ENCODE measurements at places on chromosomes 3 and 15.
A peak's percentile ranks its signal among the peaks of the same experiment; 100 is the strongest.

- no peak for DNase-seq
Measured at GRCh38 chr3:130839813-130840212, 54.1 kb upstream of the ATP2C1 start.

GRCh38 chr15:69232765-69233164 is 65.9 kb upstream of the PAQR5 start:
- no peak for DNase-seq

DNA sequence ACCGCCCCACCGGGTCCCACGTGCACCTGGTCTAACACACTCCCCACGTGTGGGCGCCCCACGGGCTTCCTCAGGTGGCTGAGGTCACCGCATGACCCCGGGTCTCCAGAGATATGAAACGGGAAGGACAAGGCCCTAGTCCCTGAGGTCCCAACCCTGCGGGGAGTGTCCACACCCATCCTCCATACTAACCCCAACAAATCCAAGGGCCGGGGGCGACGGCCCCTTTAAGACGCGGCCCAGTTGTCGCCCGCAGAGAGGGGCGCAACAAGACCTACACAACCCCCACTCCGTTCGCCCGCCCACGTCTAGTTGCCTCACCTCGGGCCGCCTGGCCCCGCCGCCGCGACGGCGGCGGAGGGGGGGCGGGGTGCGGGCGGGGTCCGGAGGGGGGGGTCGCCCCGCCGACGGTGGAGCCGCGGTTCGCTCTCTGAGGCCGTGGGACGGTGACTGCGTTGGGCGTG is 396 bp downstream of the INO80 start:
- peak; percentile 79 for DNase-seq

DNA sequence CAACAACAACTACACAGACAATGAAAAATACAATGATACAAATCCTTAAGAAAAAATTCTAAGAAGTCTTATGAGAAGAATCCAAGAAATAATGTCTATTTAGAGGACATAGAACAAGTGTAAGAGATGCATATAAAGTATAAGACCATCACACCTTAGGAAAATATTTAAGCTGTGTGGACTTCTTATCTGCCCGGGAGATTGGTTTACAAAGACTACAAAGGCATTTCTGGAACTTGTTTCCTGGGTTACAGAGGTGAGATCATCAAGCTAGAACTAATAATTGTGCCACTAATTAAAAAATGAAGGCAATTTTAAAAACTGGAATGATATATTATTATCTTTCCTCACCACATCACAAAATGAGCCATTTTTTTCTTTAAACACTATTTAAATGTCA is 507.1 kb downstream of the GRM7 start:
- no peak for DNase-seq

GRCh38 chr3:167750272-167750971 is 14.9 kb downstream of the SERPINI1 start:
- no peak for DNase-seq

- DNase-seq: no peak
Measured at GRCh38 chr15:71885390-71885789, 75.0 kb downstream of the NR2E3 start.

DNA sequence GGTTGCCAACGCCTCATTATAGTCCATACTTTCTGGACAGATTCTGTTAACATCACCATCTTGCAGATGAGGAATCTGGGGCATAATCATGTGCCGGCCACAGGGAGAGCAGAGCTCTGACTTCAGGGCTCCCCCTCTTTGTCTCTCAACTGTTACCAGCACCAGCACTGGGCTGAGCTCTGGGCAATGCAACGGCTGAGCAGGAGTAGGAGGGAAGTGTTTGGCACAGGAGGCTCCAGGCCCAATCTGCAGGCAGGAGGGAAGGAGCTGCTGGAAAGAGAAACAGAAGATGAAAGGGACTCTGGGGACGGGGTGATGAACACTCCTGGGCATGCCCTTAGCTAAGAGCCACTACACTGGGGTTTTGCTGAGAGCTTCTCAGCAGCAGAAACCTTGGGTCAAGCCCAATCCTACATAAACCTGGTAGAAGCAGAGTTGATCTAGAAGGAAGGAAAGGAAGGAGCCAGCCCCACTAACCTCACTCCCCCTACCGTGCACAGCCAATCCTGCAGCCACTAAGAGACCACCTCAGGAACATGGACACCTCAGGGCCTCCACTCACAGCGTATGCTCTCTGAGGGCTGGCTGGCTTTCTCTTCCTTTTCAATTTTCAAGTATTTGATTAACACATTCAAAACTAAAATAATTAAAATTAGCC is 73.1 kb upstream of the SPATA12 start:
- no peak for DNase-seq

DNA sequence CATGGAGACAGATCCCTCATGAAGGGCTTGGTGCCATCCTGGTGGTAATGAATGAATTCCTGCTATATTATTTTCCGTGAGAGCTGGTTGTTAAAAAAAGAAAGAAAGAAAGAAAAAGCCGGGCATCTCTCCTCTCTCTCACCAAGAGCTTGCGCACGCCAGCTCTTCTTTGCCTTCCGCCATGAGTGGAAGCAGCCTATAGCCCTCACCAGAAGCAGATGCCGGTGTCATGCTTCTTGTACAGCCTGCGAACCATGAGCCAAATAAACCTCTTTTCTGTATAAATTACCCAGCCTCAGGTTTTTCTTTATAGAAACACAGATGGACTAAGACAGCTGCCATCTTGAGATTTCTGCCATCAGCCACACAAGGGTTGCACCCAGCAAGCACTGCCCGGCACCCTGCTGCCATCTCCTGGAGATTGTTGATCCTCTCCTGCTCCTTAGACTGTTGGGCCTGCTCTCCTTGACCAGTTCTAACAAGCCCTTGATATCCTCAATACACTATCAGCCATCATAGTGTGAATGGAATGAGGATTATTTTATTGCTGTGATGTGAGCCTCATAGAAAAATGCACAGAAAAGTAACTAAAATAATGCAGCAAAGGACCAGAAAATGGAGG is 3.5 kb upstream of the AHSG start:
- DNase-seq: peak; percentile 13

DNA sequence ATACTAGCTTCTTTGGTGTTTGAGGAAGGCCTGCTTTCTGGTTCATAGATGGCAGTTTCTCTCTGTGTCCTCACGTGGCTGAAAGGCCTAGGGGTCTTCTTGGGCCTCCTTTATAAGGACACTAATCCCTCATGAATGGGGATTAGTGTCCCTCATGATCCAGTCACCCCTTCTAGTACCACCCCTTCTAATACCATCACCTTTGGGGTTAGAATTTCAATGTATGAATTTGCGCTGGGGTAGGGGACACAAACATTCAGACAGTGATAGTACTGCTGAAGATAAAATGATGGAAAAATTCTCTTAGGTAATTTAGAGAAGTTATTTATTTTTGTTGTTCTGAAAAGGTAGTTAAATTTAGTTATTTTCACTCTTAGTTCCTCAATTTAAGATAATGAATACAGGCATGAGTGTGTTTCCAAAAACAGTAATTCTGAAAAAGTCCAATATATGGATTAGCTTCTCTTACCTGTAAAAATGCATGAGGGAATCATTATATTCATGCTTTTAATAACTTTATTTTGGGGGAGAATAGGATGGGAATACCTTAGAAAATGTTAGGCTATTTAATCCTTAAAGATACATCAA is 103.6 kb downstream of the FNDC3B start:
- no peak for DNase-seq

DNA sequence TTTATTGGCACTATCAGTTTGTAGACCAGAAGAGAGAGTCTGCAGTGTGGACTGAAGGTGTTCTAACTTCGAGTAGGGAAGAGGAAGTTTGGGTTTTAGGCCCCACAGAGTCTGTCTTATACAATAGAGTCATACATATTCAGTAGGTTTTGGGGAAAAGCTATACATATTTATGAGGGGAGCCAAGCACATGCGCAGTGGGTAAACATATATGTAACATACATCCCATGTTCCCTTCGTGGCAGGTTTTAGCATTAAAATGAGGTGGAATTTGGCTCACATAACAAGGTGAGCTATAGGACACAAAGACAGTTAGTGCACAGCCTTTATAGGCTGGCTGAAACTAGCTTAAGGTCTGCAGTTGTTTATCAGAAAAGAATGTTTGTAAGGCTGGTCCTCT is 4.9 kb downstream of the GALK2 start:
- no peak for DNase-seq

GRCh38 chr15:42084465-42085235 is 9.7 kb downstream of the PLA2G4D start:
- DNase-seq: peak; percentile 50

DNA sequence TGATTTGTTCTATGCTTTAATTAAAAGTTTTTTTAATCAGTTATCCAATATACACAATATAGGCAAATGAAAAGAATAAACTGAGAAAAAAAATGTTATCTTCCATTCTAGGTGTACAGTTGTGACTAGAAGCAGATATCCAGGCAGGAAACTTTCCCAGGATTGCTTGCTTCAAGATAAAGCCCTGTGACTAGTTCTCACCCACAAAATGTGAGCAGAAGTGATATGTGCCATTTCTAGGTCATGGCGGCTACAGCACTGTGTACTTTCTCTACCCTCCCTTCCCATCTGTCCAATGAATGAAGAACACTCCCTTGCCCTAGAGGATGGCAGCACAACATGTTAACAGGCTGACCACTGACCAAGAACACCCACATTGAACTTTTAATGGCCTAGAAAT is 110.5 kb upstream of the STT3B start:
- no peak for DNase-seq

- DNase-seq: no peak
Measured at GRCh38 chr3:24730173-24730572, 235.5 kb upstream of the THRB start.

- DNase-seq: no peak
Measured at GRCh38 chr3:129609591-129610182, 3.2 kb upstream of the PLXND1 start.

- DNase-seq: no peak
Measured at GRCh38 chr3:178538056-178538455, 1.8 kb downstream of the KCNMB2 start.

- no peak for DNase-seq
Measured at GRCh38 chr3:104886220-104886995, 480.3 kb upstream of the ALCAM start.

- no peak for DNase-seq
Measured at GRCh38 chr3:26472345-26472744, 150.2 kb upstream of the LRRC3B start.

DNA sequence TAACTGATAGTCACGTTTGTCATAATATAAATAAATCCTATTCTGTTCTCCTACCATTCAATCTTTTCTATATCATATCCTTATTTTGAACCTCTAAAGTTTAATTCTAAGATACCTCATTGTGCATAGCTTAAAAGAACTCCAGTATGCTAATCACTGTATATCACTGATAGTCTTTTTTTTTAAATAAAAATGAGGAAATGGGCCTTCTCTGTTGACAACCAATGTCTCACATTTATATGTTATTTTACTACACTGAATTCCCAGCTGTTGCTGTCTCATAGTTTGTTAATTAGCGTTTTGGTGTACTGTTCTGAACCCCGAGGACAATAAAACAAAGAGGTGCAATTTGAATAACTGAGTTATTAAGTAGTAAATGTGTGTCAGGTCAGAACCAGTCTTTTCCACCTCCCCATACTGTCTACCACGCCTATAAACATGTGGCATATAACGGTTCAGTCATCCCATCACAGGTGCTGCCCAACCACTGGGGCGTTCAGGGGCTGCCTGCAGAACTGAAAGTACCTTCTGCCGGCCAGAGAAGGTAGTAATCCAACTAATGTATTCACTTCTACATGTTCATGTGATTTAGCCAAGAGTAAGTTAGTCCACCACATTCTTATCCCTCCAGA is 14.9 kb downstream of the CBLB start:
- DNase-seq: no peak

DNA sequence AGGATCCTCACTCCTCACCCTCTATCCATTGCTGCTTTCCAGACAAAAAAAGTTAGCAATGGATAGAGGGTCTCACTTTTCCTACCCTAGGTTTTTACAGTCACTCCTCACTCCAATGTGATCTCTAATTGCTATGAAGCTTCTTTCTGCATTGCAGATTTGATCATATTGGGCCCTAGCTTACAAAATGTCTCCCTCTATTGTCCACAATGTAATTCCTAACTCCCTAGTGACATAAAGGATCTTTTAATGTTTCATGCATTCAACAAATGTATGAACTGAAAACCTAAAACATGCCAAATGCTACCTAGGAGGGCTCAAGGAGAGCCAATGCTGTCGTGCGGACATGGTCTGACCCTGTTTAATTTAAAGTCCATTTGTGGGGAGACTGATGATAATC is 234.8 kb downstream of the CADM2 start:
- DNase-seq: no peak

- no peak for DNase-seq
Measured at GRCh38 chr3:50630877-50631276, 13.9 kb downstream of the MAPKAPK3 start.

DNA sequence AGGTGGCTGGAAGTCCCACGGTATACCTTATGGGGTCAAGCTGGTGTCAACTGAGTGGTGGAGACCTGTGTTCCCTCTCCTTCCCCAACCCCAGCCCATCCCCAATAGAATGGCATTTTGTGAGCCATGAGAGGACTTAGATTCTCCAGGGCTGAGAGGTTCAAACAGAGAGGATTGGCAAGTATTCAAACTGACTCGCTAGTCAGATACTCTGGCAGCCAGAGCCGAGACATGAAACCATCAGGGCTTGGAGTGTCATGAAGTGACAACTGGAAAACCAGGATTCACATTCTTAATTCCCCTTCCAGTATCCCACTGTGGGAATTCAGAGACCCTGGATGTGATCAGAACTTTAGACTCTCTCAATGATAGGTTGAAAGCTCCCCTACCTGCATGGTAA is 159.4 kb upstream of the SNTN start:
- no peak for DNase-seq

DNA sequence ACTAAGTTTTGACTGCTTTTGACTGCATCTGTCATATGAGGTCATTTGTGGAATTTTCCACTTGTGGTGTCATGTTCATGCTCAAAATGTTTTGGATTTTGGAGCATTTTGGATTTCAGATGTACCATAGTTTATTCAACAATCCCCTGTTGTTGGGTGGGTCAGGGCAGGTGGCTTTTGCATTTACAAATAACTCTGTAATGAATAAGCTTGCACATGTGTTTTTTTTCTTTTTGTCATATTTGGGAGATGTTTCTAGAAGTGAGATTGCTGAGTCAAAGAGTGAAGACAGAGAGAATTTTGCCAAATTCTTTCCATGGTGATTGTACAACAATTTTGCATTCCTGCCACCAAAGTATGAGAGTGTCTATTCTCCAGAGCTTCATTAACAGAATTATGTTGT is 62.4 kb upstream of the ADPGK start:
- DNase-seq: no peak

DNA sequence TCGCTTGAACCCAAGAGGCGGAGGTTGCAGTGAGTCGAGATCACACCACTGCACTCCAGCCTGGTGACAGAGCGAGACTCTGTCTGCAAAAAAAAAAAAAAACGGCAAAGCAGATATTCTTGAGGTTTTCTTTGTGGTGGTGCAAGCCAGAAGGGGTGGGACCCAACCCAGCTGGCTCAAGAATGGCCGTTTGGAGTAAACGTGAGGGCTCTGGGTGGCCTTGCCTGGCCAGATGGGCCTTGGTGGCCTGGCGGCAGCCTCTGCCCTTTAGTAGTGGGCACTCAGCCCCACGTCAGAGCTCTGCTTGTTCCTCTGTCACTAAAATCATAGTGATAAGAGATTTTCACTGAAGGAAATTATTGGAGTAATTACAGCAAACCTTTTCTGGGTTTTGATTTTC is 50.5 kb downstream of the ATP1B3 start:
- no peak for DNase-seq

Measured in activated CD4-positive, alpha-beta T cell treated with anti-CD3 and anti-CD28 coated beads, Interleukin-2, amount 50 U/mL, for 48 hours (primary cell).